ENCODE measurements at places on chromosomes 3 and 15. TPM values are rescaled to one million over a fixed set of nuclear protein-coding genes. Genes with fewer than 3 reads are reported as not detected.

DNA sequence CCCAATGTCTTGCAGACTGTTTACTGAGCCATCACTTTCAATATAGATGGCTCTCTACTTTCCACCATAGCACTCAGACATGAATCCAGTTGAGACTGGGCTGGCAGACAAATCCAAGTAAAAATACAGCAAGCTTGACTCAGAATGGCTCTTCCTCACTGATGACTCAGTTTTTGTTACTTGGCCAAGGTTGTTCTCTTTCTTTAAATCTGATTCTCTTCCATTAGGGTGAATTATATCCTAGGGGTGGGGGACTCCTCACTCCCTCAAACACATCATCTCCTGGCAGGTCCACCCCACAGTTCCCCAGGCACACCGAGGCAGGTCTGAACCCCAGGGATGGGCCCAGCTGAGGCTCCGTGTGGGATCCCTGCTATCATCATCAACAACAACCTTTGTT, 157.9 kb downstream of the MEX3B start:
- DNase-seq = peak; percentile 41
- H3K27me3 ChIP-seq = no peaks in the 10 kb centered on the region
- H3K4me3 ChIP-seq = no peak overlapping the region
- H3K27ac ChIP-seq = peak overlapping the region; percentile 71

The EAF1 gene
- 17.9 TPM for total RNA-seq

- no peak overlapping the region for H3K27ac ChIP-seq
- H3K36me3 ChIP-seq = no peaks in the 10 kb centered on the region
- no peak overlapping the region for H3K4me3 ChIP-seq
- DNase-seq = no peak
- no peaks in the 10 kb centered on the region for H3K27me3 ChIP-seq
Observed at GRCh38 chr3:148439254-148439822, 258.4 kb upstream of the AGTR1 start.

The SPINK8 gene
- not detected for total RNA-seq

GRCh38 chr3:194308601-194309449, 42.3 kb downstream of the CPN2 start:
- no peak overlapping the region for H3K27ac ChIP-seq
- H3K4me3 ChIP-seq = no peak overlapping the region
- H3K4me1 ChIP-seq = peaks cover 2% of the 10 kb centered on the region
- H3K36me3 ChIP-seq = no peaks in the 10 kb centered on the region

The SLC12A1 gene
- total RNA-seq = not detected

DNA sequence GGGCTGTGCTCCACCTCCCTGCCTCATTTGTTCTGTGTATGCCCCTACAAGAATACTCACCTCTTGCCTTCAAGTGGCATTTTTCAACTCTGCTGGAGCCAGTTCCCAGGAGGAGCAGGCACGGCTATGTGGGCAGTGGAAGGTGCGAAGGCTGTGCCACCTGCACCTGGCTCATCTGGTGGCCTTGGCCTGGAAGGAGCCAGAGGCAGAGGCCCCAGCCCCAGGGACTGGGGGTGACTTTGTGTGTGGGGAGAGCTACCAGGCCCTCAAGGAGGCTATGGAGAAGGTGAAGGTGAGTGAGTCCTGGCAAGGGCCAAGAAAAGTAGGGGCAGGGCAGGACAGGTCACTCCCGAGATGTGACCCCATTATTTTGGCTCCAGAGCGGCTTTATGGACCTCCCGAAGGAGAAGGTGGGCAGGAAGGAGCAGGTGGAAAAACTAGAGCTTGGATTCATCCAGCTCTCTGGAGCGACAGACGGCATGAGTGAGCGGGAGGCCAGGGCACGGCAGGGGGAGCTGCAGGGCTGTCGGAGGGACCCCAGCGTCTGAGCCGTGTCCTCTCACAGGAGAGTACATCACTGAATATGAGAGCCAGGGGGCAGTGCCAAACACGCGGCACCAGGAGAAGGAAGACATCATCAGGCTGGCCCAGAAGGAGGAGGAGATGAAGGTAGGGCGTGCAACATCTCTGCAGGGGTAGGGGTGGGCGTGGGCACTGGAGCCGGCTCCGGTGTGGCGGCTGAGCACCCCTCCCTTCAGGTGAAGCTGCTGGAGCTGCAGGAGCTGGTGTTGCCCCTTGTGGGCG, 57.3 kb upstream of the UBE2Q2 start:
- H3K27me3 ChIP-seq = no peaks in the 10 kb centered on the region
- no peak overlapping the region for H3K4me3 ChIP-seq
- no peak for DNase-seq
- H3K27ac ChIP-seq = no peak overlapping the region
- H3K36me3 ChIP-seq = no peaks in the 10 kb centered on the region

DNA sequence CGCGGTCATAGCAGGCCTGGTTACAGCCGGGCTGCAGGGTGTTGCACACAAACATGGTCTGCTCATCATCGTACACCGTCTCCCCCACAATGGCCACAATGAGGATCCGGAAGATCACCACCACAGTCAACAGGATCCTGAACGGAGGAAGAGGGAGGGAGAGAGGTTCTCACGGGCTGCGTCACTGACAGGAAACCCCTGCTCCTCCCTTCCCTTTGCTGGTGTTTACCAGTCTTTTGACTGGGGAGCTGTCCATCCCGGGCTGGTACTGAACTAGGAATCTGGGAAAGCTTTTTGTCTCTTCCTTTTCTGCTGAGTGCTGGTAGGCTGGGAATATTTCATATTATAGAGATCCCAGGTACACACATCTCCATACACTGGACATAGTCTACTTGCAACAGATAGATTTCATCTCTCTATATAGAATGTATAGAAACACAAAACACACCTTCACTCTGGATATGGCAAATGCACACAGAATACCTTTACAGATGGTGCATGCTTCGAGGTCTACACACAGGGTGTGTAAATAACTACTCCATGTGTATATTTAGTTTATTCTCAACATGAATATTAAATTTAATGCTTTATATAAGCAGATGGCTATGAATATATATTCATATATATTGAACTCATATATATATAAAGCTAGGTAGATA, 1.4 kb downstream of the GJD2 start:
- peaks cover 7% of the 10 kb centered on the region for H3K27me3 ChIP-seq
- H3K36me3 ChIP-seq = no peaks in the 10 kb centered on the region
- peaks cover 3% of the 10 kb centered on the region for H3K4me1 ChIP-seq
- H3K4me3 ChIP-seq = no peak overlapping the region
- H3K27ac ChIP-seq = no peak overlapping the region
- no peak for DNase-seq

- H3K27ac ChIP-seq = no peak overlapping the region
- DNase-seq = no peak
- H3K36me3 ChIP-seq = no peaks in the 10 kb centered on the region
- no peaks in the 10 kb centered on the region for H3K4me1 ChIP-seq
Observed at GRCh38 chr15:33460166-33460805, 149.5 kb downstream of the RYR3 start.
